ENCODE measurements at places on chromosomes 2 and 18.

DNA sequence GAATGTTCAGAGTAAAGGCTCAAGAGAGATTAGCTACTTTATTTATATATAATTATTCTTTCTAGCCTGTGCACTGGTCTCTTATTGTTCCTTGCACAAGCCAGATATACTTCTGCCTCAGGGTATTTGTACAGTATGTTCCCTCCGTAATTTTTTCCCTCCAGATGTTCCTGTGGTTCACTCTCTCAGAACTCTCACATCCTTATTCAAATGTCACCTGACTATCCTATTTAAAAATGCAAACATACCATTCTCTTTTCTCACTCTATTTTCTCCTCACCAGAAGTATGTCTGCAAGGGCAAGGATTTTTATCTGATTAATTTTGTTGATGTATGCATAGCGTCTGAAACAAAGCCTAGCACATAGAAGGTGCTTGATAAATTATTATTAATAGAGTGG, 64.0 kb upstream of the CERS6 start:
- DNase-seq: peak; percentile 3

DNA sequence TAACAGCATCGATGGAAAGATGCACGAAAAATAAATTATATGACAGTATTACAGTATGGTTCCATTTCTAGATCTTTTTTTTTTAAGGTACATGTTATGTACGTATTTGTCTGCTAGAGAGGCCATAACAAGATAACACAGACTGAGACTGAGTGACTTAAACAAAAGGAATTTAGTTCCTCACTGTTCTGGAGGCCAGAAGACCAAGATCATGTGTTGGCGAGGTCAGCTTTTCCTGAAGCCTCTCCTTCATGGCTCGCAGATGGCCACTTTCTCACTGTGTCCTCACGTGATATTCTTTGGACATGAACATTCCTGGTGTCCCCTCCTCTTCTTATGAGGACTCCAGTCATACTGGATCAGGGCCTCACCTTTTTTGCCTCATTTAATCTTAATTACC, 177.4 kb downstream of the CAPN13 start:
- no peak for DNase-seq

- peak; percentile 20 for DNase-seq
Observed at GRCh38 chr2:231680285-231680991, 27.9 kb upstream of the PTMA start.

- peak; percentile 54 for DNase-seq
Observed at GRCh38 chr18:58502628-58503027, 126.3 kb downstream of the ALPK2 start.

GRCh38 chr18:80009661-80010550, 21.5 kb upstream of the TXNL4A start:
- DNase-seq: no peak
